ENCODE measurements at places on chromosomes 1 and 21.
A peak's percentile ranks its signal among the peaks of the same experiment; 100 is the strongest.

DNA sequence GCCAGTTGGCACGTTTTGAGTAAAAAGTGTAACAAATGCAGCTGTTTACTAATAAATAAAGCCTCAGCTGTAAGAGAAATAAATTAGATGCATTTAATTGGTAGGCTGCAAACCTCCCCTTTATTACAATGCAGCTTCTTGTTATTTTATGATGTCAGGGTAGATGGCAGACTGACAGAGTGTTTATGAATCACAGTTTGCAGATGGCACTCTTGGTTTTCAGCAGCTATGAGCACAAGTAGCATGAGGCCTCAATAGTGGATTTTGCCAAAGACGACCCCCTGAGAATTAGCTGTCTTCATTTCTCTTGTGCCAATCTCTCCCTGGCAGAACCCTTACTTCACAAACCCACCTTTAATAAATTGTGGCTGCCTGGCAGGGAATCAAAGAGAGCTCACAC, 161.2 kb upstream of the C1orf87 start:
- no peak for DNase-seq

DNA sequence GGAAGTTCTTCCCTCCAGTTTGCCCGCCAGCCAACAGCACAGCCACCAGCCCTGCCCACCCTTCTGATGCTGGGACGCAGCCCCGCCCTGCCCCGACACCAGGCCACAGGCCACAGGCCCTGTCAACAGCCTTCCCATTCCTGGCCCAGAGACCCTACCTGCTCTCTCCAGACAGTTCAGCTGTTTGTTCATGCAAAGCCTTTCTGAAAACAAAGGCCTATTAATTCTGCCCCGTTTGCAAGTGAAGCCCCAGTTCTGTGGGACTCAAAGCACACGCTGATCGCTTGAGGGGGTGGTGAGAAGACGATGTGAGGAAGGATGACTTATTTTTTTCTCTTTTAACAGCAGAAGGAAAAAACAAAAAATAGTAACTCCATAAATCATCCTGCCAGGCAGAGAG, 55.4 kb upstream of the KIF26B start:
- DNase-seq: no peak

- no peak for DNase-seq
Measured at GRCh38 chr1:164587617-164588501, 28.9 kb downstream of the PBX1 start.

- no peak for DNase-seq
Measured at GRCh38 chr1:191707288-191707687, 451.0 kb upstream of the RGS18 start.

- no peak for DNase-seq
Measured at GRCh38 chr1:31987135-31987619, 26.5 kb upstream of the KHDRBS1 start.

DNA sequence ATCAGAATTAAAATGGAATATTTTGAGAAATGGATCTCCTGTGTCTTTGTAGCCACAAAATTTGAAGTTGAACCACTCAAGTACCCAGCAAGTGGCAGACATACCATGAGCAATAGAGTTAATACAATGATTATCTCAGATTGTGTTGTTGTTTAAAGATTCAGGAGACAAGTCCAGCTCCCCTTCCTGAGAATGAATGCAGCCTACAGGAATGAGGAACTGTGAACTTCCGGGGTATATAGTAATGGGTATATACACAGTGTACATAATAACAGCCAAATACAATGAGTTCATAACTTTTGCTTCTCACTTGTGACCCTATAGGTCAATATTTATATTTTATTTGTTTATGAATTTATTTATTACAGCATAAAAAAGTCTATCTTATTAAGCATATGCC, 445.0 kb downstream of the SETD4 start:
- DNase-seq: no peak

GRCh38 chr1:39133340-39133684, 71.2 kb upstream of the MACF1 start:
- DNase-seq: no peak

DNA sequence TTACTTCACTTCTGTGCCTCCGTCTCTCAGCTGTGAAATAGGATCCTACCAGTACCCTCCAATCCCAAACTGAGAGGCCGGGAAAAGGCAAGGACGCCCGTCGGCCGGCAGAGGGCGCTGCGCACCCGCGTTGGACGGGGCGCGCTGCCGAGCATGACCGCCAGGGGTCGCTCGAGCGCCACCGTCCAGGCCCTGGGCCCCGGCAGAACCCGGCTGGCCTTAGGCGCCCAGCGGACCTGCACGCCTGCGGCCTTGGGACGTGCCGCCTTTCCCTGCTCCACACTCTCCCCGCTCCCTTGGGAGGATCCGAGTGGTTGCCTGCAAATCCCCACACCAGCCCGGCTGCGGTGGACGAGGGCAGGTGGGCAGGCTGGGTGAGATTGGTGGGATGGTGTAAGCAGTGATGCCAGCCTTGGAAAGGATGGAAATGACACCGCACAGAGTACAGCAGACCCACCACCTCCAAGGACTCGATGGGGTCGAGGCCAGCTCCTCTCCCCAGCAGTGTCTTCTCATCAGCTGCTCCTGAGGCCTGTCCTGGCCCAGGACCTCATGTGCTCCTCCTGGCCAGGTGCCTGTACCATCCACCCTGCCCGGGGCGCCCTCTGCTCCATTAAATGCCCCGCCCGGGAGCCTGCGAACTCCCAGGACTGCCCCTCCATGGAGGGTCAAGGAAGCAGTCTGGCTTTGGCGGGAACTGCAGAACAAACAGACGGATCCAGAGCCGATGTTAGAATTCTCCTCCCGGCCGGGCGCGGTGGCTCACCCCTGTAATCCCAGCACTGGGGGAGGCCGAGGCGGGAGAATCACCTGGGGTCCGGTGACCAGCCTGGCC, 47.4 kb upstream of the LBR start:
- DNase-seq: peak; percentile 62

- DNase-seq: no peak
Measured at GRCh38 chr1:87129606-87130005, 199.1 kb upstream of the LMO4 start.

DNA sequence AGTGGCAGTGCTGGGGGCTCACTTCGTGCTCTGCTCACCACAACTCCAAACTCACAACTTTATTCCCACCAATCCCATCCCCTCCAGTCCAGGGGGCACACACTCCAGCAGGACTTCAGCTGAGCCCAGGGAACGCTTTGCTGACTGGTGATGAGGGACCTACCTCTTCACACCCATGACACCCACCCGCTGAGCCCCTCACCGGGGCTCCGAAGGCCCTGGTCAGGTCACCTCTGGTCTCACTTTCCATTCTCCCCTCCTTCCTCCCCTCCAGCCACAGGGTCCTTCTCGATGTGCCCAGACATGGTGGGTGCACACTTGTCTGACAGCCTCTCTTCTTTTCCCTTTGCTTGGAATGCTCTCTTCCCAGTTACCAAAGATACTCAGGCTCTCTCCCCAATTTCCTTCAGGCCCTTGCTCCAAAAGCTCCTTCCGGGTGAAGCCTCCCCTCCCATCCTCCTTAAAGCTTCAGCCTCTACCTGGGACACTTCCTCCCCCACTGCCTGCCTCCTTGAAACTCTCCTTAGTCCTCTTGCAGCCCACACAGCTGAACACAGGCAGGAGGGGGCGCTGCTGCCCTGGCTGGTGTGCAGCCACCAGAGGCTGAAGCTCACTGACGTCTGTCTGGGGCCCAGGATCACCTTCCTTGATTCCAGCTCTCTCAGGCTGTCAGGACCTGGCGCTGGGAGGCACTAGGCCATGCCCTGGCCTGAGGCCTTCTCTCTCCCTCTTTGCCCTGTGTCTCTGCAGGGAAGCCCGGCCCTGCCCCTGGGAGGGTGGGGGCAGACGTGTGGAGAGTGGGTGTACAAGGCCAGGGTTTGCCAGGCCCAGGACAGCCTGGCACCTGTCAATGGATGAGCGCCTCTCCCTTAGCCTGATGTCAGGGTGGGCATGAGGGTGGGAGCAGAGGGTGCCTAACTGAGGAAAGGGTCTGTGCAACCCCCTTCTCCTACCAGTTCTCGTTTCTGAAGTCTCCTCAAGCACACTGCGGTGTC, 1.6 kb downstream of the KCNE1 start:
- peak; percentile 64 for DNase-seq

DNA sequence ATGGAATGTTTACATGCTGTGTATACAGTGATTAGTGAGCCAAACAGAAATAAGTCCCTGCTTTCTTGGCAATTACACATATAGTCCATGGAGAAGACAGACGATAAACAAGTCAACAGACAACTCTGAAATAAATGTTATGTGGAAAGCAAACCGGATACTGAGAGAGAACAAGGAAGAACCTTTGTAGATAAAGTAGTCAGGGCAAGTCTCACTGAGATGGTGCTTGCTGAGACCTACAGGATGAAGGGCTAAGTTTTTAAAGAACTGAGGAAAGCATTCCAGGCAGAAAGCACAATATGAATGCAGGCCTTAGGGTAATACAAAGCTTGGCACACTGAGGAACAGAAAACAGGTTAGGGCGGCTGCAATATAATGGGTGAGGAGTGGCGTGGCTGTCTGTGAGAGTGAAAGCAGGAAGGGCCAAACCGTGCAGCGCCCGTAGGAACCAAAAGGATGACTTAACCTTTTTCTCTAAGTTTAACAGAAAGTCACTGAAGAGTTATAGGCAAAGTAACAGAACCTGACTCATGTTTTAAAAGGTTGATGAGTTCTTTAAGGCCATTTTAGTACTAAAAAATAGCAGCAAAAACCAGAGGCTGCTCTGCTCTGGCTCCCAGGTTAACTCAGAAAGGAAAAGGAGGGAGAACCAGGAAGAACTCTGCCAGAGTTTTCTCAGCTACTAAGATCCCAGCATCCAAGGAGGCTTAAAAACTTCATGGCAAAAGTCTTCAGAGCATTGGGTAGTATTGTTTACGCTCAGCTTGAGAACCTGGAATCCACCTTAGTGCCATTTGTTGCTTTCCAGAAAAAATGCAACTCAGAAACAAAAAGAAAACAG, 8.7 kb upstream of the TTF2 start:
- peak; percentile 16 for DNase-seq

DNA sequence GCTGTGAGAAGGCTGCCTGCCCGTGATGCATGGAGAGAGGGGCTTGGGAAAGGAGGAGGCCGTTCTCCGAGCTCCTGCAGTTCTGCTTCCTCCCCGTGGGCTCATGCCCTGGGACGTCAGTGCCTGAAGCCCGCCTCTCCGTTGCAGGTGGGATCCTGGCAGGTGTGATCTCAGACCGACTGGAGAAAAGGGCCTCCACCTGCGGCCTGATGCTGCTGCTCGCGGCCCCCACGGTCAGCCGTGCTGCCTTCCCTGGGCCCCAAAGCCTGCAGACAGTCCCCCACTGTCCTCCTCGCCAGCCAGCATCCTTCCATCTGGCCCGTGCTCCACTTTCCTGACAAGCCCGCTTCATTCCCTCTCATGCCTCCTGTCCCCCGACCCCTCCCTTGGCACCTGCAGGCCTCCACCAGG, 50.9 kb downstream of the SLC37A1 start:
- no peak for DNase-seq

- DNase-seq: peak; percentile 38
Measured at GRCh38 chr1:161044908-161045735, 655 bp downstream of the USF1 start.

DNA sequence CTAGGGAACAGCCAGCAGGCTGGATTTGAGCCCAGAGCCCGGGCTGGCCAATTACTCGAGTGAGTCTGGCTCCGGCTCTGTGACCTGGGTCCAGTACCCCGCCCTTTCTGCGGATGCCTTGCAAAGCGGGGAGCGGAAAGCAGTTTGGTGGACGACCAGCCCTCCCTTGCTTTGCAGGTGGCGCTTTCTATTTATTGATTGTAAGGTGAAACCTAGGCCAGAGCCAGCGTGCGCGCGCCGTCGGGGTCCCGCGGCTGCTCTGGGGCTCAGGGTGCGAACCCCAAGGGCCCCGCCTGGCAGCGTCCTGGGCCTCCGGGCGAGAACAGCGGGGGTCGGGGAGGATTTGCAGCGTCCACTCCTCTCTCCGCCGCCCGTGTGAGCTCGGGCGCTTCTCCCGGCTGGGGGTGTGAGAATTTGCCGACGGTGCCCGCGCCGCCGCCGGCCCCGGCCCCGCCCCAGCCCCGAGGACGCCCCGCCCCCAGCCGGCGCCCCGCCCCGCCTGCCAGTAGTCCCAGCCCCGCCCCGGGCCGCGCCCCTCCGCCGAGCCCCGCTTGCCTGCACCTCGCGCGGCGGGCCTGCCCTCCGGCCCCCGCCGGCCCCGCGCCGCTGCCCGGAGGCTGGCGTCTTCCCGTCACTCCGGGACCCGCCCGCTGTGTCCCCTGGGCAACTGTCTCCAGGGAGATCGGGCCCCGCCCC, 37.6 kb downstream of the PIK3CD start:
- peak; percentile 78 for DNase-seq

DNA sequence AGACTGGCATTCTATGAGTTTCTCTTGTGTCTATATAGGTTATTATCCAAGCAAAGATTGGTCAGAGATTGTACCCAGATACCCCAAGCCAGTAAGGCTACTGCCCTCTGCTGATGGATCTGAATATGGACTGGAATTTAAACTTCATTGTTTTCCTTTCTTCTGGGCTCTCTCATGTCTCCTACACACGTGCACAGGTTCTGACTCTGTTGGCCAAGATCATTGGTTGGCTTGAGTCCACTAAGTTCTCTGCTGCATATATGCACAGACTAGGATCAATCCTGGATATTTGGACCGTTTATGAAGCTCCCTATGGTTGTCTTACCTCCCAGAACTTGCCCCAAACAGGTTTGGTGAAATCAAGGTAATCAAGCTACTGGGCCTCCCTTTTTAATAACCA, 69.7 kb downstream of the CC2D1B start:
- no peak for DNase-seq

GRCh38 chr1:31264790-31265386, 25.2 kb upstream of the NKAIN1 start:
- no peak for DNase-seq

- DNase-seq: no peak
Measured at GRCh38 chr1:229229137-229229720, 41.7 kb upstream of the RAB4A start.

GRCh38 chr1:2452932-2453315, 23.2 kb upstream of the PLCH2 start:
- no peak for DNase-seq

GRCh38 chr1:21384620-21385019, 55.3 kb upstream of the NBPF3 start:
- DNase-seq: no peak

DNA sequence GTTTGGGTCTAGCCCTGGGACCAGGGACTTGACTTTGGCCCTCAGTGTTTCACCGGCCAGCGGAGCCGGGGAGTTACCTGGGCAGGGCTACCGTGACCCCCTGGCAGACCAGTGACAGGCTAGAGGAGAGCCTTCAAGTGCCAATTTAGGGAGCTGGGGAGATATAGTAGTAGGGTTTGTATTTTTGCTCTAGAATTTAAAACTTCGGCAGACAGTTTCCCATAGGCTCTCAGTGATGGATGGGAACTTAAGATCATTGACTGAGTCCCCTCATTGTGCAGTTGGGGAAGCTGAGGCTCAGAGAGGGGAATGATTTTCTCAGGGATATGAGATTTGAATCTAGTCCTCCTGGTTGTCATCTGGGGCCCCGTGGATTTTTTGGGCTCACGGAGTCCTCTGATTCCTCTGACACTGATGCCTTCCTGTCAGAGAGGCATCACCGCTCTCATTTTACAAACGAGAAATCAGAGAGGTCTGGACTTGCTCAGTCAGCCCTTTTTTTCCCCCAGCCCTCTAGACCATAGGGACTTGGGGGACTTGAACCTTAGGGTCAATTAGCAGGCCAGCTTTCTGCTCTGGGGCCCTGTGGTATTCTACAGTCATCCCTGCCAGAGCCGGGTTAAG, 58.3 kb upstream of the ACOT11 start:
- no peak for DNase-seq
